ENCODE measurements at places on chromosomes 12 and 14. TPM values are rescaled to one million over a fixed set of nuclear protein-coding genes. Genes with fewer than 3 reads are reported as not detected.

- peaks cover 21% of the 10 kb centered on the region for H3K4me1 ChIP-seq
- H3K27me3 ChIP-seq: no peaks in the 10 kb centered on the region
- H3K4me3 ChIP-seq: no peak overlapping the region
Measured at GRCh38 chr12:11894890-11895289, 175.8 kb upstream of the BCL2L14 start.

DNA sequence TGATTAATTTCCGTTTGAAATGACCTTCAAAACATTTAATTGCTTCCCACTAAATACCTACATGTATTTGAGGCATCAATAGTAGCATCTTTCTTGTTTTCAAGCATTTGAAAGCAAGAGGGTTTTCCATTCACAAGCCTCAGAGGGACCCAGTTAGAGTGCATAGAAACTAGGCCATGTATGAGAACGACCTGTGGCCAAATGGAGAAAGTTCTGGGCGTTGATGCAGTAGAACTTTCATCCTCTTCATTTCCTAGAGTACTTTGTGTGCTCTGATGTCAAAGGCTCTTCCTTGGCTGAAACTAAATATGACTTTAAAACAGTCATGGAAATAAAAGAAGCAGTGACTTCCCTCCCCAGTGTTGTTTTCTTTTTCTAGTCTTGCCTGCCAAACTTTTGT is 944 bp upstream of the DHRS7 start:
- peak overlapping the region; percentile 93 for H3K27ac ChIP-seq
- H3K4me3 ChIP-seq: peak overlapping the region; percentile 92
- no peaks in the 10 kb centered on the region for H3K27me3 ChIP-seq
- no peaks in the 10 kb centered on the region for H3K36me3 ChIP-seq
- H3K4me1 ChIP-seq: peaks cover 20% of the 10 kb centered on the region
- DNase-seq: no peak

CD69 gene
- 1.3 TPM for total RNA-seq

DNA sequence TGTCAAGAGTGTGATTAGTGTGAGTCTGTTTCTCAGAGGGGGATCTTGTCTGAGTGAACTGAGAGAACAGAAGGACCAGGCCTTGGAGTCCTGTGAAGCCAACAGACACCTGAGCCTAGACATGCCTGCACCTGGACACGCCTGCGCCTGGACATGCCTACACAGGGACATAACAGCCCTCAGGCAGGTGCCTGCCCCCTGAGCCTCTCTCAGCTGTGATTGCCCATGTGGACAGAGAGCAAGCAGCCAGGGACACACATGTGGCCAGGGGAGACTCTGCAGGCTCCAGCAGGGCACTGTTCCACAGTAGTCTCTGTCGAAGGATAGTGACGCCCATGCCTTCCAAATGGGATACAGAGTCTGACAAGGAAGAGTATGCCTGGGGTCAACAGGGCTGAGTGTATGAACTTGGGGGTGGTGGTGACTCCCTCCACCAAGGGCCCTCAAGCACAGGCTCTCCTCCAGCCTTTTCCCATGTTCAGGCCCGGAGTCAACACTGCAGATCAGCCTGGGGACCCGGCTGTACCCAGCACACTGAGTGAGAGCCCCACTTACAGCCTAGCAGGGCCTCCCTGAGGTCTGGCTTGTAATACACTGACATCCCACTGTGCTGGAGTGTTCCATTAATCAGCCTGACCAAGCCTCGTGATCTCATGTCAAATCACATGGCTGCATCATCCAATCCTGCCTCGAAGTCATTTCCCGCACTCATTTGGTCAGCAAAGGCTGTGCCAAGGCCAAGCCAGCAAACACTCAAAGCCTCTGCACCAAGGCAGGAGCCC is 173.0 kb downstream of the CALM1 start:
- H3K4me1 ChIP-seq: no peaks in the 10 kb centered on the region
- no peak overlapping the region for H3K4me3 ChIP-seq
- H3K36me3 ChIP-seq: no peaks in the 10 kb centered on the region
- no peaks in the 10 kb centered on the region for H3K27me3 ChIP-seq
- peak overlapping the region; percentile 72 for H3K27ac ChIP-seq

- no peaks in the 10 kb centered on the region for H3K4me1 ChIP-seq
- H3K4me3 ChIP-seq: no peak overlapping the region
- H3K27ac ChIP-seq: no peak overlapping the region
- no peaks in the 10 kb centered on the region for H3K27me3 ChIP-seq
- DNase-seq: no peak
- H3K36me3 ChIP-seq: no peaks in the 10 kb centered on the region
Measured at GRCh38 chr14:98633380-98633779, 638.6 kb downstream of the BCL11B start.

GRCh38 chr12:67647799-67648520 is 585 bp upstream of the DYRK2 start:
- H3K4me3 ChIP-seq: peak overlapping the region; percentile 99
- peaks cover 4% of the 10 kb centered on the region for H3K4me1 ChIP-seq
- no peaks in the 10 kb centered on the region for H3K36me3 ChIP-seq
- DNase-seq: peak; percentile 37
- H3K27ac ChIP-seq: peak overlapping the region; percentile 71
- no peaks in the 10 kb centered on the region for H3K27me3 ChIP-seq

SPX gene
- total RNA-seq: not detected

ADAM21 gene
- 0.11 TPM for total RNA-seq

DAO gene
- not detected for total RNA-seq

DNA sequence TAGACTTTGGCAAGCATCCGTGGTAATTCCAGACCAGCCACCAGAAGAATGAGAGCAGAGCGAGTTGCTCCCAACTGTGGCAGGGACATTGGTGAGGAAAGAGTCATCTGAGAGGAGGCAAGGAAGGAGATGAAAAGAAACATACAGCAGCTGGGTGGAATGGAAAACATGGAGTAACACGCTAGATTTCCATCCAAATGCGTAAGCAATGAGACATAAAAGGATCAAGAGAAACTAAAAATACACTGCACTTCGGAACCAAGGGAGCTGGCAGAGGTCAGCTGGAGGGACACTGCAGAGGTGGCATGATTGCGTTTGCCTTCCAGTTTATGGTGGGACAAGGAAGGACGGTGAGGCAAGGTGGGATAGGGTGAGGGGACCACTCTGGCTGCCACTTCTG is 82.9 kb downstream of the DDX51 start:
- no peak for DNase-seq
- H3K4me3 ChIP-seq: no peak overlapping the region
- H3K36me3 ChIP-seq: peaks cover 65% of the 10 kb centered on the region
- no peaks in the 10 kb centered on the region for H3K27me3 ChIP-seq

DNA sequence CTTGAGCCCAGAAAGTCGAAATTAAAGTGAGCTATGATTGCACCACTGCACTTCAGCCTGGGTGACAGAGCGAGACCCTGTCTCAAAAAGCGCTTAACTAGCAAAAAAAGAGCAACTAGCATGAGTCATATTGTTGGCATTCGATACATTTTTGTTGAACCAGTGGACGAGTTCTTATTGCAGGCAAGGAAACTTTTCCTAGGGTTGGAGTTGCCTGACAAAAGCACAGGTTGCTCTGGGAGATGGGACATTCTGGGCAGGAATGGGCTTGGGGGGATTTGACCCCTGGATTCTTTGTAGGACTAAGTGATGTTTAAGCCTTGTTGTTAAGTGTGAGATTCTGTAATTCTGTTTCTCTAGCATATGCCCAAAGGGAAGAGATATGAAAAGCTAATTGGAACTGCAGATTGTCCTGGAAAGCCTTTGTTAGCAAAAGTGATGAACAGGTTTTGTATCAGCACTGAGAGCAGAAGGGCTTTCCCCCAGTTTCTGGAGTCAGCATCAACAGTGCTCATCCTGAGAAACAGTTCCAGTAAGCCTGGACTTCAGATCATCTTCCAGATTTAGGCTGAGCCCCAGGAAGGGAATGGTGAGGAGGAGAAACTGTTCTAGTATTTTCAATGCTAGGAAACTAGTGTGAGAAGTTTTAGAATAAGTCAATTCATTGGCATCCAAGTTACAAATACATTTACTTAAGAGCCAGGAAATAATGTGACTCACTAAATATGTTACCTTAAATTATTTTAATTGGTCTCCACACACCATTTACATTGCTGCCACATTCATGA is 123.1 kb downstream of the SRGAP1 start:
- H3K36me3 ChIP-seq: no peaks in the 10 kb centered on the region
- no peak overlapping the region for H3K27ac ChIP-seq
- H3K4me1 ChIP-seq: no peaks in the 10 kb centered on the region
- H3K4me3 ChIP-seq: no peak overlapping the region

- no peak overlapping the region for H3K4me3 ChIP-seq
- peaks cover under 1% of the 10 kb centered on the region for H3K36me3 ChIP-seq
- no peak for DNase-seq
- no peaks in the 10 kb centered on the region for H3K27me3 ChIP-seq
- no peaks in the 10 kb centered on the region for H3K4me1 ChIP-seq
- no peak overlapping the region for H3K27ac ChIP-seq
Measured at GRCh38 chr14:35303149-35303935, 11.2 kb downstream of the PSMA6 start.

- no peak overlapping the region for H3K4me3 ChIP-seq
- no peaks in the 10 kb centered on the region for H3K27me3 ChIP-seq
- no peak for DNase-seq
- H3K27ac ChIP-seq: no peak overlapping the region
- no peaks in the 10 kb centered on the region for H3K4me1 ChIP-seq
Measured at GRCh38 chr12:111069886-111070285, 149.5 kb upstream of the MYL2 start.

DNA sequence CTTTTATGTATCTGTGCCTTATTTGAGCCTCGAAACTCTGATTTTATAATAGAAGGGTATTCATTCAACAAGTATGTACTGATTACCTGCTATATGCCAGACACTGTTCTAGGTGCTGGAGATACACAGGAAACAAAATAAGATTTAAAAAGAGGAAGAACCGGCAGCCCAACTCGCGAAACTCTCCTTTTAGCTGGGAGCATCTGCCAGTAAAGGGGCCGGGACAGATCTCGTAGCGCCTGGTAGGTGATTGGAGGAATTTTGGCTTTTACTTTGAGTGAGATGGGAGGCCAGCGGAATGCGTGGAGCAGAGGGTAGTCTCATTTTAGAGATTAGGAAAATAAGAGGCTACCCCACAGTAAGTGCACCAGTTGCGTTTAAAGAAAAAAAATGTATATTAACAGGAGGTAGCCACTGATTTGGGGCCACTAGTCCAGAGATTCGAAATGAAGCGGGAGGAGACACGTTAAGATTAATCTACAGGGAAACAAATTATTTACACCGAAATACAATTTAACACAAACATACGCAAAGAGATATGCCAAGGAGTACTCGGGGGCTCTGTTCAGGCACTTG is 520 bp upstream of the MON2 start:
- H3K27ac ChIP-seq: peak overlapping the region; percentile 92
- DNase-seq: peak; percentile 71
- peaks cover 18% of the 10 kb centered on the region for H3K4me1 ChIP-seq
- no peaks in the 10 kb centered on the region for H3K27me3 ChIP-seq
- peak overlapping the region; percentile 92 for H3K4me3 ChIP-seq

GALNT6 gene
- 67.2 TPM for total RNA-seq

DNA sequence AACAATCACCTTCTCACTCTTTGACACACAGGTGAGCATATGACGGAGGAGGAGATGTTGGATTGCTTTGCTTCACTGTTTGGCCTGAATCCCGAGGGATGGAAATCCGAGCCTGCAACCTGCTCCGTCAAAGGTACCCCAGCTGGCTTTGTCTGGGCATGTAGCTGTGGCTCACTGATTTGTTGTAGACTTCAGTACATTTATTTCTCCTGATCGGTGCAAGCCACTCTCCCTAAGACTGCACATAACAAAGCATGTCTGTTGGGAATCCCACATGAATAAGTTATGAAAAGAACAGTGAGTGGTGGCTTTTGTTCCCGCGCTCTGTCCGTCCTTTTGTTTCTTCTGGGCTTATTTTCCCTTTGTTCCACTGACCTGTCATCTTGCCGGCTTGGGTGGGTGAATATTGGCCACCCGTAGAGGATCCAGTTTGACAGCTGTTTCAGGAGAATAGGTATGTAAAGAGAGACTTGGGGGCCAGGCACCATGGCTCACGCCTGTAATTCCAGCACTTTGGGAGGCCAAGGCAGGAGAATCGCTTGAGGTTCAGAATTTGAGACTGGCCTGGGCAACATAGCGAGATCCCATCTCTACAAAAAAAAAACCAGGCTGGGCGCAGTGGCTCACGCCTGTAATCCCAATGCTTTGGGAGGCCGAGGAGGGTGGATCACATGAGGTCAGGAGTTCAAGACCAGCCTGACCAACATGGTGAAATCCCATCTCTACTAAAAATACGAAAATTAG is 20.0 kb upstream of the BCL7A start:
- no peak for DNase-seq
- H3K4me1 ChIP-seq: peaks cover 22% of the 10 kb centered on the region
- H3K36me3 ChIP-seq: no peaks in the 10 kb centered on the region
- H3K27me3 ChIP-seq: no peaks in the 10 kb centered on the region
- H3K27ac ChIP-seq: no peak overlapping the region

GALNT16 gene
- total RNA-seq: 38.0 TPM

GRCh38 chr12:51401900-51402299 is 10.7 kb upstream of the GALNT6 start:
- H3K27me3 ChIP-seq: no peaks in the 10 kb centered on the region
- H3K4me1 ChIP-seq: no peaks in the 10 kb centered on the region
- H3K4me3 ChIP-seq: no peak overlapping the region
- H3K36me3 ChIP-seq: no peaks in the 10 kb centered on the region
- no peak for DNase-seq
- H3K27ac ChIP-seq: no peak overlapping the region

DNA sequence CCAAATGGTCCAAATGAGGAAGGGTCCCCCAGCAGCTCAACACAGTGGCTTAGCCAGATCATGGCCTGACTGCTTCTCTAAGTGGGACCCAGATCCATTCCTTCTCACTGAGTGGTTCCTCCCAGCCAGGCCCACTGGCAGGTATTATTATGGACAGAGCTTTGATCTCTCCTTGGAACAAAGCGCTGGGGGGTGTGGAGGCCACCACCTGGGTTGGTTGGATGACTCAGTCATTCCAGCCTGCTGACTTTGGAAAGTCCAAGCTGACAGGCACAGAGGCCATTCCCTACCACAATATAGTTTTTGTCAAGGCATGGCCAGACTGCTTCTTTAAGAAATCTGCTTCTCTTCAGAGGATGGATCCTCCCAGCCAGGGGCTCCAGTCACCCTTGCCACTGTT is 341.1 kb downstream of the BTG1 start:
- H3K4me3 ChIP-seq: no peak overlapping the region
- DNase-seq: no peak

DNA sequence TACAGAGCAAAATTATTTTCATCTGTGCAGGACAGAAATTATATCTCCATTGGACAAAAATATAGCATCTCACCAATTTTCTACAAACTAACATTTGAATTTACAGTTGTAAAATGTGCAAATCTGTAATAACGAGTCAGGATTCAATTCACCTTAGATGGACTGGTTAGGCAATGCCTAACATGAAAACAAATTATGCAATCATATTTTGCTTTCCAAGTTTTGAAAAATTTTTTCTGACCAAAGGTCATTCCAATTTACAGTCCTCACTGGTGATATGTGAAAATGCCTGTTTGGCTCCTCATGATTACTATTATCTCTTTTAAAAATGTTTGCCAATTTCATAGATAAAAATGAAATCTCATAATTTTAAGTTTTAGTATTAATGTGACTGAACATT is 6.5 kb upstream of the CPM start:
- no peak overlapping the region for H3K27ac ChIP-seq
- H3K27me3 ChIP-seq: no peaks in the 10 kb centered on the region
- no peak for DNase-seq
- H3K4me3 ChIP-seq: no peak overlapping the region

- H3K4me1 ChIP-seq: peaks cover 14% of the 10 kb centered on the region
- DNase-seq: no peak
- no peak overlapping the region for H3K27ac ChIP-seq
- no peaks in the 10 kb centered on the region for H3K36me3 ChIP-seq
Measured at GRCh38 chr12:62194616-62195015, 65.6 kb upstream of the USP15 start.

Data from ascending aorta (tissue), 2 donors.